ENCODE measurements at places on chromosomes 3 and 15.

- no peak for DNase-seq
These were observed 76.7 kb downstream of the ARNT2 start for GRCh38 chr15:80480909-80481308.

- DNase-seq = no peak
These were observed 9.2 kb downstream of the THBS1 start for GRCh38 chr15:39589815-39590644.

GRCh38 chr3:126291537-126291936 lies 65.7 kb downstream of the KLF15 start:
- DNase-seq = no peak

DNA sequence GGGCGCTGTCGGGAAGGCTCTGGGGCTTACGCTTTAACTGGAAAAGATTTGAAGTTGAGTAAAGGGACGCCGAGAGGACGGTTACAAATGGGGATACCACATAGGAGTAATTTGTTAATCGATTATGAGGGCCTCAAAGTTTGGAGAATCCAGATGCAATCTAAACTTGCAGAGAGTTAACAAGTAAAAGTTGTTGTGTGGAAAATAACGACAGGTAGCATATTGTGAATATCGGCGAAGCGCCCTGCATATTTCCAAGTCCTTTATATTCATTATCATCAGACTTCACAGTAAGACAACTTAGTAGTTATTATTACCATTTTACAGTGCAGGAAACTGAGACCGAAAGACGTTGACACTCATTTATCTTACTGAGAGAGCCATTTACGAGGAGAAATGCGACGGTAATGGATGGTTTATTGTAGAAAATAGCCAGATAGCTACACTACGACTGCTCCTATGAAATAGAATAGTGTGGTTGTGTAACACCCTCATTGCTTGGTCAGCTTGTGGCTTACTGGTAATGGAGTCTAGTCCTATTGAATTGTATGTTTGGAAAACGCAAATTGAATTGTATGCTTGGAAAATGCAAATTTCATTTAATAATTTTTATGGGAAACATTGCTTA lies 700 bp downstream of the MKRN2 start:
- DNase-seq = no peak

GRCh38 chr3:126268866-126269265 lies 88.3 kb downstream of the KLF15 start:
- no peak for DNase-seq

DNA sequence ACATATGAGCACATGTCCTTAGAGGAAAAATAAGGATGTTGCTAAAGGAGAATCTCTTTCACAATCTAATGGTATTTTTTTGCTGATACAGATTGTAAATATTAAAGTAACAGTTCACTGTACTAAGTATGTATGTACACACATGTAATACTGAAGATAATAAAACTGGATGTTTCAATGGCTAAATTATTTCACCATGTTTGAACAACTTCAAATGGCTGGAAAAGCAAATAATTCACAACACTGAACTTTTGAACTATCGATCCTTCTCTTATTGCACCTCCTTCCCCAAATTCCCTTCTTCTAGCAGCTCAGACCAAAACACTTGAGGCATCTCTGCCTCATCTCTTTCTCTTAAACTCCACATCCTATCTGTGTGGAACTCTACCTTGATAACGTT lies 149.5 kb downstream of the EPHA3 start:
- no peak for DNase-seq

DNA sequence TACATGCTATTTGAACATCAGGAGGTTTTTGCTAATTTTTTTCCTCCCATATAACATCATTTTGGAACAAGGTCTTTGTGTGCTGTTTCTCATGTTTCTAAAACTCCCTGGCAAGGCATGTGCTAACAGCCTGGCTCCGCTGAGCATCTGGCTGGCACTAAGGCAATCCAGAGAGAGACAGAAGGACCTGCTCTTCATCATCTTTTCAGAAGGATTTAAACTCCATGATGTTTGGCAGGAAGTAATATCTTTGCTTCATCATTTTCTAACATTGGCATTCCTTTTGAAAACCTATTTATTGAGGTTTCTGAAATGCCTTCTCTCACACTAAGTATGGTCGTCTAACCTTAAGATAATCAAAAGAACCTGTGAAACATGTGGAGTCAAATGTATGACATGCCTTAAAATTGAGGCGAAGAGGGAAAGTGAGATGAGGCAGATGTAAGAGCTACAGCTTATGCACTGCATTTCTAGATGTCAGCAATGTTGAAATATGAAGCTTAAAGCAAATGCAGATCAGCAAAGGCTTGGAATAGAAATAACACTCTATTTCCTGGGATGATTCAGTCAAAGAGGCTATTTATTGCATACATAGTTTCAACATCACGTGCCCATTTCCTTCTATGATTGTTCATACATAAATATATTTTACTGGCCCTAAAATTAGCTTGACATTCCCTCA lies 592.0 kb downstream of the ZNF385D start:
- DNase-seq = no peak
